GM23338 (cell line): ENCODE measurements at places on chromosomes 16 and 17. TPM values are rescaled to one million over a fixed set of nuclear protein-coding genes. Genes with fewer than 3 reads are reported as not detected.

GRCh38 chr17:39357986-39358385, 43.4 kb downstream of the FBXL20 start:
- DNase-seq, result peak; percentile 21

DNA sequence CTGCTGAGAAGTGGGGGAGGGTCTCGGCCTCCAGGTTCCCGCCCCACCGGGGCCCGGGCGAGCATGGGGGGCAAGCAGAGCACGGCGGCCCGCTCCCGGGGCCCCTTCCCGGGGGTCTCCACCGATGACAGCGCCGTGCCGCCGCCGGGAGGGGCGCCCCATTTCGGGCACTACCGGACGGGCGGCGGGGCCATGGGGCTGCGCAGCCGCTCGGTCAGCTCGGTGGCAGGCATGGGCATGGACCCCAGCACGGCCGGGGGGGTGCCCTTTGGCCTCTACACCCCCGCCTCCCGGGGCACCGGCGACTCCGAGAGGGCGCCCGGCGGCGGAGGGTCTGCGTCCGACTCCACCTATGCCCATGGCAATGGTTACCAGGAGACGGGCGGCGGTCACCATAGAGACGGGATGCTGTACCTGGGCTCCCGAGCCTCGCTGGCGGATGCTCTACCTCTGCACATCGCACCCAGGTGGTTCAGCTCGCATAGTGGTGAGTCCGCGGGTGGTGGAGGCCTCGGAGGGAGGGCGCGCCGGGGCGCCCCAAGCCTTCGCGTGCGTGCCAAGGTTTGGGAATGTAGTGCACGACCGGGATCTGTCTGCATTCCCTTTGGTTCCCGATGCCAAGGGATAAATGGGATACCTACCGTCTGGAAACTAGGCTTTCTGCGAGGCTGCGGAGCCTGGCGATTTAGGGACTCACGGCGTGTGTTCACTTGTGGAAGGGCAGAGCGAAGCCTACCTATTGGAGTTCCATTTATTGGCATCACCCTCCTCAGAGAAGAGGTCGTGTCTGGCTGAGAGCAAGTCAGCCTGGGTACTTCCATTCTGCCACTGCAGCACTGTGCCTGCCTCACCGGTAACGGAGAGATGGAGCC, 1.0 kb downstream of the ZNRF1 start:
- DNase-seq, result peak; percentile 80

- no peak for DNase-seq
Observed at GRCh38 chr16:66900721-66901441, 17.8 kb downstream of the CDH16 start.

Gene G6PC1
- not detected in 2 replicates for polyA plus RNA-seq

Gene AOC2
- 2.0 and 2.1 TPM in 2 replicates for polyA plus RNA-seq
